IPS DF 6.9 (cell line): ENCODE measurements at places on chromosomes 2 and 18.

GRCh38 chr2:96636551-96637171 is 1.5 kb downstream of the KANSL3 start:
- 0 out of 2 replicates have a peak, but pooled peaks cover 3% of the 10 kb centered on the region for H3K4me1 ChIP-seq
- H3K27me3 ChIP-seq: no peaks in the 10 kb centered on the region
- no peak overlapping the region for H3K27ac ChIP-seq
- DNase-seq: no peak
- no peaks in the 10 kb centered on the region for H3K36me3 ChIP-seq

DNA sequence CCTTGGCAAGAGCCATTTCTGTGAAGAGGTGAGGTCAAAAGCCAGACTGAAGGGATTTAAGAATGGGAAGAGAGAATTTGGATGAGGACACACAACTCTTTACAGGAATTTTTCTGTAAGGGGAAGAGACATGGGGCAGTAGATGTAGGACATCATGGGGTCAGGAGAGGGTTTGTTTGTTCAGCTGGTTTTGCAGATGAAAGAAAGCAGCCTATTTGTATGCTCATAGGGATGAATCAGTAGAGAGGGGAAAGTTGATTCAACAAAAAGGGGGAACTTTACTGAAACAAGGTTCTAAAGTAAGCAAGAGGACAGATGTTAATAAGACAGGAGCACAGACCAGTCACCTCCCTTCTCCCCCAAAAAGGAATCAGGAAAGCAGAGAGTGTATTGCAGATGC is 11.2 kb downstream of the SCG2 start:
- no peaks in the 10 kb centered on the region for H3K36me3 ChIP-seq
- no peak overlapping the region for H3K27ac ChIP-seq
- DNase-seq: no peak
- H3K4me1 ChIP-seq: peaks cover 3% of the 10 kb centered on the region; the same call in 1 of the 2 replicates
- H3K4me3 ChIP-seq: no peak overlapping the region

DNA sequence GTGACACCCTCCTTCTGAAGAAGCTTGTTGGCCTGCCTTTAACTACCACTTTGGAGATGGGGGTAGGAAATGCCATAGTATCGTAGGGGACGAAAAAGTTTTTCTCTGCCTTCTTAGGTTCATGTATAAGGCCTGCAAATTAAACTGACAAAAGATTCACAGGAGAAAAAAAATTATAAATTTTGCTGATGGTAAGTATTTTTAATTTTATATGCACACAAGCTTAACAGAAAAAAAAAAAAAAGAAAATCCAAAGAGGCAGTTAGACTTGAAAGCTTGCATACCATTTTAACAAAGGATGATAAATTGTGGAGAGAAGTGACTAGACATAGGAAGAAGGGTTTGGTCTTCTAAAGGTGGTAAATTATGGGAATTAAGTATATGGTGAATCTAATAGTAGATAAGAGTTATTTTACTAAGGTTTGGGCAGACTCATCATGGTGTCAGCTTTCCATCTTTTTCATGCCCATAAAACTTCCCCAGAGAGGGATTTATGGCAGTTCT is 62.5 kb upstream of the B3GNT2 start:
- H3K27me3 ChIP-seq: no peaks in the 10 kb centered on the region
- no peaks in the 10 kb centered on the region for H3K36me3 ChIP-seq
- no peak overlapping the region for H3K27ac ChIP-seq

GRCh38 chr2:136175466-136175865 is 57.5 kb upstream of the CXCR4 start:
- H3K27me3 ChIP-seq: no peaks in the 10 kb centered on the region
- DNase-seq: no peak
- no peaks in the 10 kb centered on the region for H3K36me3 ChIP-seq
- H3K4me1 ChIP-seq: no peaks in the 10 kb centered on the region
- no peak overlapping the region for H3K4me3 ChIP-seq

DNA sequence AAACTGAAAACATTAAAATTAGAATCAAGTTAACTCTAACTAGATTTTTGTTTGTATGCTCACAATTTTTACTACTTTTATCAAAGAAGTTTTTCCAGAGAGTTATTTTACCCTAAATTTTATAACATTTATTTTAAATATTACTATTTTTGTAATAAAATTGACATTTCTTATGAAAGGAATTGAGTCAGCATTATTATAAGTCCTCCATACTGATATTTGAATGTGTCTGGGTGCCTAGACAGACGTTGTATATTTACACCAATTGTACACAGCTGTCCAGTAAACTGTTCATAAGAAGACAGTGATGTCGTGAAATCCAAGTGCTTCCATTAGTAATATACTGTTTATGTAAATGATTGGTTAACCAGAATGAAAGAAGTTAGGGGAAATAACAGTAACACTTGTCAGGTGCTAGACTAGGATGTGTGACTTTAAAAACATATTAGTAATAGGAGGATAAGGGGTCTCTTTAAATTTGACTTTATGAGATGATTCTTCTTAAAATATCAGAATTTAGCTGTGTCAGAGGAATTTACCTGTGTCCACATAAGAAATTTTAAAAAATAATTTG is 73.7 kb downstream of the TANK start:
- DNase-seq: no peak
- no peak overlapping the region for H3K27ac ChIP-seq
- H3K27me3 ChIP-seq: peaks cover 8% of the 10 kb centered on the region
- H3K4me1 ChIP-seq: no peaks in the 10 kb centered on the region

- H3K27ac ChIP-seq: no peak overlapping the region
- H3K4me1 ChIP-seq: peaks cover 3% of the 10 kb centered on the region; the same call in 1 of the 2 replicates
- no peak for DNase-seq
These were observed 46.4 kb downstream of the UXS1 start for GRCh38 chr2:106147665-106148064.

DNA sequence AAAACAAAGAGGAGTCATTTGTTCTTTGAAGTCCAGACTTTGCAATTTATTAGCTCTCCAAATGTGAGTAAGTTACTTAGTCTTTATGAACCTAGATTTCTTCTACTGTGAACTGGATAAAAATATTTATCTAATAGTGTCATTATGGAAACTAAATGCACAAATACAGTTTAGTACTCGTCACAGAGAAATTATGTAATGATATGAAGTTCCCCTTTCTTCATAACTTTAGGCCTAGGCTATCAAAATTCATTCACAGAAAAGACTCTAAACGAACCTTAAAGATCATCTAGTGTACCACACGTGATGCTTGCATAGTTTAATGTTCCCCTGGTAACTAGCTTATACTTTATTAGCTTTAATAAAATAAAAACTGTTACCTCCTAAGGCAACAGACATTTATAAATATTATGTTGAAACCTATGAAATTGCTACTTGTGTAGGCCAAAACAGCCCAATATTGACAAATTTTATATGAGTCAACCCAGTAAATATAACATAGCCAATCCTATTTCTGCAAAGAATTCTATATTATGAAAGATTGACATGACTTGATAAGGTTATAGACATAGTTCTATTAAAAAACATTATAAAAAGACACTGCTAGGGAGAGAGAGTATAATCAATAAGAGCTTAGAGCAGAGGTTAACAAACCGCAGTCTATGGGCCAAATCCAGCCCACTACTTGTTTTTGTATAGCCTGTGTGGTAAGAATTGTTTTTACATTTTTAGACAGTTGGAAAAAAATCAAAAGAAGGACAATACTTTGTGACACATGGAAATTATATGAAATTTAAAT is 44.9 kb upstream of the ITPRID2 start:
- H3K4me3 ChIP-seq: no peak overlapping the region
- no peaks in the 10 kb centered on the region for H3K36me3 ChIP-seq
- no peak for DNase-seq
- no peaks in the 10 kb centered on the region for H3K27me3 ChIP-seq

DNA sequence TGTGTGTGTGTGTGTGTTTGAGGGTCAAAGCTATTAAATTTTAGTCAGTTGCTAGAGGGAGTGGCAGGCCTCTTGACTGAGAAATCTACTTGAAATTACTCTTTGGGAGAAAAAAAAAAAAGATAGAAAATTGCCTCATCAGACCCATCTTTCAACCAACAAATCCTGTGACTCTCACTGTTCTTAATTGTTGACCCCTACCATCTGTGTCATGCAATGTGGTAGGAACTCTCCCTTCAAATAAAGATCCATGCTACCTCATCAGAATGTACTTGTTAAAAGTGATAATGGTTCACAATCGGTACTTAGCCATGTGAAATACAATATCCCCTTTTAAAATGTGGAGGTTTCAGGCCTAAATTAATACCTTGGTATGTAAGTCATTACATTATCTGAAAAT is 670.8 kb upstream of the FANCL start:
- no peaks in the 10 kb centered on the region for H3K4me1 ChIP-seq

DNA sequence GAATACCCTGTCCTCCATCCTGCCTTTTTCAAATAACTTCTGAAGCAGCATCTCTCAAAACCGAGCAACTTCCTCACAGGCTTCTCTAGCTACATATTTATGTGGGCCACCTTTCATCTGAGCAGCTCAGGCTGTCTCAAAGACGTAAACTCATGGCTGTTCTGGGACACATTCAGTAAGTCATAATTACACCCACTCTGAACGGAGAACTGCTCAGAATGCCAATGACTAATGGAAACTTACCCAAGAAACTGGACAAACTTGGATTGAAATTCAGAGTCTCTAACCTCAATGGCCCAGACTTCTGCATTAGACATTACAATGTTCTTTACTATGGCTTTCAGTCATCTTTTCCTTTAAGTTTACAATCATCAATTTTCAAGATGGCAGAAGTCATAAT is 145.2 kb downstream of the RAD51AP2 start:
- H3K27me3 ChIP-seq: no peaks in the 10 kb centered on the region
- no peaks in the 10 kb centered on the region for H3K36me3 ChIP-seq
- 0 out of 2 replicates have a peak, but pooled peaks cover 1% of the 10 kb centered on the region for H3K4me1 ChIP-seq
- no peak for DNase-seq
- H3K27ac ChIP-seq: no peak overlapping the region
